ENCODE measurements at places on chromosomes 7 and 10.

- DNase-seq: no peak
Observed at GRCh38 chr7:6178298-6179029, 94.0 kb downstream of the CYTH3 start.

- no peak for DNase-seq
Observed at GRCh38 chr7:150811-151221, 41.6 kb upstream of the FAM20C start.

- no peak for DNase-seq
Observed at GRCh38 chr10:64855941-64856340, 1334.7 kb downstream of the REEP3 start.

- peak; percentile 49 for DNase-seq
Observed at GRCh38 chr7:2864999-2865670, 21.0 kb upstream of the GNA12 start.

GRCh38 chr10:81472927-81473470 lies 402.0 kb upstream of the NRG3 start:
- DNase-seq: no peak

- DNase-seq: no peak
Observed at GRCh38 chr7:1899951-1900762, 230.1 kb downstream of the ELFN1 start.
